Right atrium auricular region (tissue), 2 donors: ENCODE measurements at places on chromosomes 3 and 15. TPM values are rescaled to one million over a fixed set of nuclear protein-coding genes. Genes with fewer than 3 reads are reported as not detected.

SRPRB gene
- 16.4 TPM for total RNA-seq

GOLGA6L4 gene
- total RNA-seq = 0.15 TPM

DNA sequence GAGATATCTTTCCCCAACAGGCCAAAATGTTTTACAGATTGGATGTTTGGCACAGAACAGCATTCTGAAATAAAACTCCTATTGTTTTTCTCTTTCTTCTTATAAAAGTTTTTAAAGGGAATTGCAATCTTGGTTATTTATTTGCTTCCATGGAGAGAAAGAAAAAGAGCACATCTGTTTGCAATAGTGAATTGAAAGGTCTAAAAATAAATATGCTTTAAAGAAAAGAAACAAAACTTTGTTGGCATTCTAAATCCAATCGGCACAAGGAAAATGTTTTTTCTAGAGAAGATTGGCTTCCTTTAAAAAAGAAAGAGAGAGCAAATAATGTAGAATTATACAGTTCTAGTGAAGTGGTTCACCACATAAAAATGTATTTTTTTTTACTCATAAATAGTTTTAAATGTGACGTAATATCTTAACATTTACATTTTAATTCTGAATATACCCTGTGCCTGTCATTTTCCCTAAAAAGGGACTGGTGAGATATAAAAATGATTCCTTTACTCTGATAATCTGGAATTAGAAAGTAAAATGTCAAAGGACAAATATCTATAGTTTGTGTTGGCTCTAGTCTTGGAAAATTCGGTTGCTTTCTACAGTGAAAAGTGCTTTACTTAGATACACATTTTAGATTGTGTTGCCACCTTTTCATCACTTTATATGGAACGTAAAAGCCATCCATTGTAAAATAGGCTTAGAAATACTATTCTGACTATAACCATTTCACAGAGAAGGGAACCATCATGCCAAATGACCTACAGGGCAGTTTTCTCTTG, 257.4 kb upstream of the CBLB start:
- no peak overlapping the region for H3K4me3 ChIP-seq
- no peak for DNase-seq
- H3K27ac ChIP-seq = no peak overlapping the region
- H3K27me3 ChIP-seq = no peaks in the 10 kb centered on the region
- no peaks in the 10 kb centered on the region for H3K4me1 ChIP-seq
- no peaks in the 10 kb centered on the region for H3K36me3 ChIP-seq

STAC gene
- not detected for total RNA-seq

MYO5C gene
- 2.0 TPM for total RNA-seq

DNA sequence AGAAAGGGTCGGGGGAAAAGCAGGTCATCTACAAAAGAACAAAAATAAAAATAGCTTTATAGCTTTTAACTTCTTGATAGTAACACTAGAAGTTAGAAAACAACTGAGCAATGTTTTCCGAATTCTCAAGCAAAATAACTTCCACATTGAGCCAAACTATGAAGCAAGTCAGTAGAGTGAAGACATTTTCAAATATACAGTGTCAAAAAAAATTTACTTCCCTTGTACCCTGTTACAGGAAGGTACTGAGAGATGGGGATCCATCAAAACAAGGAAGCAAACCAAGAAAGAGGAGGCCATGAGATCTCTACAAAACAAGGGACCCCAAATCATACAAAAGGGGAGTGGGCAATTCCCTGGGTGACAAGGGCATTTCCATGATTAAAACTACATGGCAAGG, 26.6 kb upstream of the STIMATE start:
- peaks cover 36% of the 10 kb centered on the region for H3K36me3 ChIP-seq
- H3K4me3 ChIP-seq = no peak overlapping the region
- no peaks in the 10 kb centered on the region for H3K27me3 ChIP-seq
- no peak overlapping the region for H3K27ac ChIP-seq
- no peaks in the 10 kb centered on the region for H3K4me1 ChIP-seq
- DNase-seq = no peak

GRCh38 chr3:147760085-147760484, 350.9 kb downstream of the ZIC1 start:
- peaks cover 9% of the 10 kb centered on the region for H3K4me1 ChIP-seq
- no peaks in the 10 kb centered on the region for H3K27me3 ChIP-seq
- no peak overlapping the region for H3K27ac ChIP-seq
- no peaks in the 10 kb centered on the region for H3K36me3 ChIP-seq
